ENCODE measurements at places on chromosomes 2 and 18.

GRCh38 chr2:158718851-158719250, 76.3 kb upstream of the DAPL1 start:
- no peak for DNase-seq

GRCh38 chr2:8761529-8762164, 75.8 kb downstream of the KIDINS220 start:
- no peak for DNase-seq

DNA sequence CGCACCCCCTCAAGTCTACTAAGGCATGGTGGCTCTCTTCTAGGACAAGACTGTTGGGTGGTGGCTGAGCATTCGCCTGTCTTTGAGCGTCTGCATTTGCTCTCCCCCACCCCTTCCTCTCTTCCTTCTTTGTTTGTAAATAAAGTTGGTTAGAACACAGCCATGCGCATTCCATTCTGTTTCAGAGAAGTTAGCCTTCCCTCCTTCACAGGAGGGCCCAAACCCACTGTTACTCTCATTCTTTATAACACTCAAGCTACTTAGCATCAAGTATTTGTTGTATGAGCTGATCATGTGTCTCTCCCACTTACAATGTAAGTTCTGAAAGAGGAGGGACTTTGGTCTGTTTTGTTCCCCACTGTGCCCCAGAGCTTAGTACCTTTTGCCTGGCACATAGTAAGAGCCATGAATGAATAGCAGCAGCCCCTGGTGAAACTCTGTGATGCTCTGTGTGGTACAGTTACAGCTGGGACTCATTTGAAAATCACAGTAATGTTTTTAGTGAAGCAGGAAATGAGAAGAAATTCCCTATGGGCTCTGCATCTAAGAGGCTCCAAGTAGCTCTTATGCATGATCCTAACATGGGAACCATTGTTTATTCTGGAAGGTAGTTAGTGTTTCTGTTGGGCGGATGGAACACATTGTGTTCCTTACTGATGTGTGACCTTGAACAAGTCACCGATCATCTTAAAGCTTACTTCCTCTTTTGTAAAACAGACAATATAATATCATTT, 7.7 kb downstream of the MGAT5 start:
- DNase-seq: no peak

DNA sequence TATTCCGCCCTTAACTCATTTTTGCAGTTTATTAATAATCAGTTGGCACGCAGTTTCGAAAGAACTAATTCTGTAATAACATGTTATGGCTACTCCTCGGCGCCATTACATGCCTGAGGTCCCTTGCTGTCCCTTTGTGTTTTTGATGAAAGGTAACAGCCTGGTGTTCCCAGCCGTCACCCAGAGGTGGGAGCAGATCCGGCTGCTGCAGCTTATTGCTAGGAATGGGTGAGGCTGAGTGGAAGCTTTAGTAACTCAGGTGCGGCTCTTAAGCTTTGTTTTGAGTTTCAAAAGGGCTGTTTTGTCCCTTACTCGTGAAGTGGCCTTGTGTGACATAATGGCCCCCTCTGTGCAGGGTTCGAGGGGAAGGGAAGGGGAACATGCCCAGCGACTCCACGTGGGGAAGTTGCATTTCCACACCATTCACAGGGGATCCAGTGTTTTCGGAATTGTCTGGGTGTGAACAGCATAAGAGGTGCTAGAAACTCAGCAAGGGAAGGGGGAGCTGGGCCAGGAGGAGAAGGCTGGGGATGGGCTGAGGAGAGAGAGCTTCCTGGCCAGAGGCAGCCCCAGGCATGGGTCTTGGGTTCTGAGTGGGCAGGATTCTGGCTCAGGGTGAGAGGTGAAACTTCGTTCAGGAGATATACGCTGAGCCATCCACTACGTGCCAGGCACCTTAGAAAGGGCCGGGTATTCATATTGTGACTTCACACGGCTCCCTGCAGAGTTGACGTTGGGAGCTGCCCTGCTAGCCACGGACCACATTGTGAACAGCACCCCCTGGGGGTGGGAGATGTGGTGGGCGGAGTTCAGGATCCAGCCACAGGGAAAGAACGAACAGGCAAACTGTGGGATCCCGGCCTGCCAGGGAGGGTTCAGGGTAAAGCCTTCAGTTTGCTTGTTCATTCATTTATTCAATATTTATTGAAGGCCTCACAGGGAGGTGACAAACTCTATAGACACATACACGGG, 84.4 kb downstream of the TGOLN2 start:
- DNase-seq: no peak

DNA sequence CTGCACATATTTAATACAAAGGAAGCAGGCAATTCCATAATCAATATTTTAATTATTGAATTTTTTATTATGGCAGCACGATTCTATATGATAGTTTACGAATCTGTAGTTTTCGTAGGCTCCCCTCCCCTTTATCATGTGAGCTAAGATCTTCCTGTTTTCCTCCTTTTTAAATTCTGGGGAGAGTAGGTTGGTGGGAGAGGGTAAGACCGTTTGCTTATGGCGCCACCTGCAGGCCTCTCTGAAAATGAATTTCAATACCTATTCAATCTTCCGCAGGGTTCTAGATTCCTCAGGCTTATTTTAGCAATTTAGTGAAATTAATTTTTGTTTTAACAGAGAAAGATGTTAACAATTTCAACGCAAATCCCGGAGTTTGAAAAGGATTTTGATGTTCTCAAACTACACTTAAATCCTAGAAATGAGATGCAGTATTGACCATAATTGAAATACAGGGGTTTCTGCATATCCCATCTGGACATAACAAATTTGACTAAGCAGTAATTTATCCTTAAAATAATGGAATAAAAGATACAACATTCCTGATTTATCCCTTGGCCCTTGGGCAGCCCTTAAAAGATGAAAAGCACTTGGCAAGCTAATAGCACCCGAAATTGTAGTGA, 12.8 kb upstream of the GBX2 start:
- no peak for DNase-seq

DNA sequence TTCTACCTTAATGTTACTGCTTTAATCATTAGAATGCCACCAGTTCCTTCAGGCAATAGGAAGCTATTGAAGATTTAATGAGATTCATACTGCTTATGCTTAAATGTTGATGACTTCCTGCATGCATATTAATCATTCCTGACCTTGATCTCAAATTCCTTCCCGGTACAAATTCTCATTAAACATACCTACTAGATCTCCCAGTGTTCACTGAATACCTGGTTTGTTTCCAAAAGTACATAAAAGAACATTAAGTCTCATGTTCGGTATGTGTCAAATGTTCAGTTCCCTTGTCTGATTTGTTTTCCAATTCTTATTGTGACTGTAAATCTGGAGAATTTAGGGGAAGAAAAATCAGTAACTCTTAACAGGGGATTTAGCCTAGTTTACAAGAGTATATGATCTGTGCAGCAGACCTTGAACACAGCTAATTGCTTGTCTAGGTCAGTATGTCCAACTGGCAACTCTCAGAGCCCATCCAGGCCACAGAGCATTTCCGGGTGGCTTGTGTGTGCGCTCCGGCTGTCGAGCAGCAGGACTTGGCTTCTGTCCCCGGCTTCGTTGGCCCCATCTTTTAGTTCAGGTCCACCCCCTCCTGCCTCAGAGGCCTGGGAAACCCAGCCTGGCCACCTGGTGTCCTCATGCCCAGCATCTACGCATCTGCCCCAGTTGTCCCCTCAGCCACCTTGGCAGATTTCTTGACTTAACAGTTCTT, 13.1 kb downstream of the METAP1D start:
- no peak for DNase-seq

- no peak for DNase-seq
These were observed 9.3 kb upstream of the RMDN2 start for GRCh38 chr2:37915773-37916172.

Data from esophagus squamous epithelium (tissue), 5 donors.